ENCODE measurements at places on chromosomes 3 and 15.

- no peak for DNase-seq
Measured at GRCh38 chr15:57962887-57963286, 102.6 kb downstream of the ALDH1A2 start.

GRCh38 chr15:40754574-40754882 is 526 bp downstream of the RMDN3 start:
- DNase-seq = no peak

GRCh38 chr3:139328356-139328755 is 15.5 kb upstream of the MRPS22 start:
- no peak for DNase-seq

DNA sequence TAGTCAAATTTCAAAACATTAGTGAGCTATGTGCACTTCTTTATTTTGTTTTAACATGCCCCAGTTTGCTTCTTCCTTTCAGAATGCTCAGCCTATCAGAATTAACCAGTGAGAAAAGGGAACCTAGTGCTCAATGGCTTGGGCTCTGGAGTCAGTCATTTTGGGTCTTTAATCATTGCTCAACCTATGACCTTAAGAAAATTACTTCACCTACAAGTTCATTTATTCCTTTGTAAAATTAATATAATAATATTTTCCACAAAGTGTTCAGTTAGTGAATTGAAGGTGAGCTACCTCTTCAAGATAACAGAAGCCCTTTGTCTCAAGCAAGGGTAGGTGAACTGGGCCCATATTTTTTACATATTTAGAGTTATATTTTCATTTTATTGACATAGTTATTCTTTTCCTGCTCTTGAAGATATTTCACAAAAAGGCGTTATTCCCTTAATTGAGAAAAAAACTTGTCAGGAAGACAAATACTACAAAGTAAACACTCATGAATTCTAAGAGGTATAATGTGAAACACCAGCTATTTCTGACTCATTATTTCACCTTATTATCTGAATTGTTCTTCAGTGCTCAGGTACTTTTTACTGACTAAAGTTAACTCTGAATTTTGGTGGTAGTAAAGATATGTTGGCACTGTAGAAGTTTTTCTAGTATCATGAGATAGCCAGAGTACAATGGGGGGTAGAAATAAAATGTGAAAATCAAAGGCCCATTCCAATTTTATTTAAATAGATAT is 415.5 kb downstream of the NAALADL2 start:
- no peak for DNase-seq

DNA sequence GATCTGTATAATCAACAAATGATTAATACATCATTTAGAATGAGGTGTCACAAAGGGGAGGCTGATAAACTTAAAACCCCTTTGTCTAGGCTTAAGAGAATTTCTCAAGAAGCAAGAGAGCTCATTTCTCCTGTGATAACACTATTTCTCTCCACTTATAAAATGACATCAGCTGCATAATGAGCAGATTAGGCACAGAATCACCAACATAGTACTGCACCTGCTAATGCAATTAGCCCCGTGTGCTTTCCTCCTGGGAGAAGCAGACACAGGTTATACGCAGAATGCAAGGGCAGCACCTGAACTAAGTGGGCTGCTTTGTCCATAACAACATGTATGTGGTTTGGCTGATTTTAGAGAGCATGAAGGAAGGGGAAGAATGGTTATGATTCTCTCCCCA is 515.3 kb upstream of the CFAP20DC start:
- DNase-seq = no peak

DNA sequence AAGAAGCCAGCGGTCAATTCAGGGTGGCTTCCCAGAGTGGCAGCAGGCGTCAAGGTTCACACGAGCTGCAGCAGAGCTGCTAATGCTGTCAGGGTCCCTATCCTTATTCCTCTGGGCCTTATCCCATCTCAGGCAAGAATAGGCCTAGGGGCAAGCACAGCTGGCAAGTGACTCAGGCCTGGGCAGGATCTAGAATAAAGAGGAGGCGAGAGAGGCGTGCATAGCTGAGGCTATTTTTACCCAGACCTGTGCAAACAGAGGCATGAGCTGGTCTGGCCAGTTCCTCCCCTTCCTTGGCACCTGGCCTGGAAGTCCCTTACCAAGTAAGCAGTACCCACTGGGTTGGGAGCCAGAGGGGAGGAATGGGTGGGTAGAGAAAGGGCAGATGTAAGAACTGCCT is 12.2 kb upstream of the VIPR1 start:
- no peak for DNase-seq

- DNase-seq = no peak
Measured at GRCh38 chr15:57363661-57364060, 12.6 kb upstream of the CGNL1 start.

- no peak for DNase-seq
Measured at GRCh38 chr15:61033319-61033718, 195.8 kb downstream of the RORA start.

GRCh38 chr15:52732551-52732950 is 53.4 kb upstream of the ATOSA start:
- DNase-seq = no peak

DNA sequence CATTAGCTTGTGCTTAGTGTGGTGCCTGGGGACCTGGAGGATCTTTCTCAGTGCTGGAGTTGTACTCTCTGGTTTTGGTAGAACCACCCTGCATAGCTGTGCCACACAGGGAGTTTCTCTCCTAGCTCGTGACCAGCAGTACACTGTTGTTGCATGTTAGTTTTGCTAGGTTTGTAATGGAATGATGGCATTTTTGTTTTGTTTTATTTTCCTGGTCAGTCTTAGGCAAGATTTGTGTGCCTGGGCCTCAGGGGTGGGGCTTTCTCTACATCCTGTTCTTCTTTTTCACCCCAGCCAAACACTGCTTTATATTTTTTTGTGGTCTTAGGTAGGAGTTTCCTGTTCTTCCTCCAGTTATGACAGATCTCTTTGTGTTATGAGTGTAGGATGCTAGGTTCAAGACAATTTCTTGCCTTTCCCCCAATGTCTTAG is 534.5 kb upstream of the KCNMB2 start:
- peak; percentile 48 for DNase-seq

GRCh38 chr3:191047930-191048329 is 151.1 kb upstream of the OSTN start:
- DNase-seq = no peak

DNA sequence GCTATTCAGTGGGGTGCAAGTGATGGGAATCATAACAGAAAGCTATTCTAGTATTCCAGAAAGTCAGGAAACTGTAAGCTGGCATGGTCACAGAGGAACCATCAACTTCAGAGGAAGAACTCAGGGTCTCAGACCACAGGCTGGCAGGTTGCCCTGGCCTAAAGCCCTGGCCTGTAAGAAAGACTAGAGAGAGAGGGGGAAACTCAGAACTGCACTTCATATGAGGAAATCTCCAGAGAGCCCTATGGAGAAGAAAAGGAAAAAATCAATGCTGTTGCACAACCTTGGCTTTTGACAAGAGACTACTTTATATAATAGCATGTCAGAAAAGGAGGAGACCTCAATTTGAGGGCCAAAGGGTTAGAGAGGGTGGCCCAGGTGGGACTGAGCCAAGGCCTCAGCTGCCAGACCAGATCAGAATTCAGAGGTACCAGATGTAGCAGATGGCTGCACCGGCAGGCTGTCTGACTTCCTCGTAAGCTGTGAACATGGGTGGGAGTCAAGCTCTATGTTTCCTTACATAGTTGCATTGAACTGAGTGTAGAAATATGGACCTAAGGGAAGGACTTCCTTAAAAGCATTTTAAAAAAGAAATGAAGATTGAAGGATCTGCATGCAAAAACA is 333.8 kb downstream of the PDCD6IP start:
- no peak for DNase-seq

- DNase-seq = peak; percentile 52
Measured at GRCh38 chr15:69058830-69059556, 44.5 kb downstream of the NOX5 start.

- no peak for DNase-seq
Measured at GRCh38 chr3:22045882-22046281, 294.9 kb upstream of the ZNF385D start.

GRCh38 chr15:66603301-66604179 is 37.7 kb upstream of the LCTL start:
- peak; percentile 44 for DNase-seq

- no peak for DNase-seq
Measured at GRCh38 chr3:61819861-61820260, 258.5 kb downstream of the PTPRG start.

GRCh38 chr15:77654975-77655374 is 22.3 kb upstream of the LINGO1 start:
- DNase-seq = no peak

- no peak for DNase-seq
Measured at GRCh38 chr3:73114711-73115110, 53.3 kb downstream of the EBLN2 start.

GRCh38 chr15:91412138-91412928 is 312.3 kb downstream of the SV2B start:
- DNase-seq = no peak

DNA sequence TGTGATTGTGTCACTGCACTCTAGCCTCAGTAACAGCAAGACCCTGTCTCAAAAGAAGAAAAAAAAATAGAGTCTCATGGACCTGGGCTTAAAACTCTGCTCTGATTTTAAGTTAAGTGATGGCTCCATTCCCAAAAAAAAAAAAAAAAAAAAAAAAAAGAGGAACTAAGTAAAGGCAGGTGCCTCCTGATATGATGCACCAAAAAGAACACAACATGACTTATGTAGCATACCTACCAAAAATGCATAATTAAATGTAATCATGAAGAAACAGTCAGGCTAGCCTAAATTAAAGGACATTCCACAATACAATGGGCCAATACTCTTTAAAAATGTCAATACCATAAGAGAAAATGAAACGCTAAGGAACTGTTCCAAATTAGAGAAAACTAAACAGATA is 5.4 kb upstream of the IREB2 start:
- DNase-seq = no peak

GRCh38 chr3:52144796-52145735 is 9.2 kb downstream of the POC1A start:
- no peak for DNase-seq

GRCh38 chr3:191320316-191320715 is 8.9 kb upstream of the CCDC50 start:
- no peak for DNase-seq

GRCh38 chr3:7657214-7658112 is 796.5 kb downstream of the GRM7 start:
- DNase-seq = no peak

DNA sequence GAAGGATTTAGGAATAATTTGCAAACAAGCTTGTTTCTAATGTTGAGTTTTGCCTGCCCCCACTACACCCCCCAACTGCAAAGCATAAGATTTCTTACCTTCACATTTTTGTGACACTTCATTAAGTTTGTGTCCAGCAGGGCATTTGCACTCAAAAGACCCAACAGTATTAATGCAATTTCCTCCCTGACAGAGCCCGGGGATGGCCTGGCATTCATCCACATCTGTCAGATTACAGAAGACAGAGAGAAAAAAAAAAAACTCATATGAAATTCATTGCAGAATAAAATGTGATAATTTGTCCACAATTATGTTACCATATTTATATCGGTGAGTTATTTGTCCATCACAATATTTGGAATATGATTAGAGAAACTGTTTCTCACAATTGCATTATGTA is 111.5 kb downstream of the FBN1 start:
- DNase-seq = no peak

- DNase-seq = no peak
Measured at GRCh38 chr3:106397006-106397405, 528.2 kb upstream of the CBLB start.

DNA sequence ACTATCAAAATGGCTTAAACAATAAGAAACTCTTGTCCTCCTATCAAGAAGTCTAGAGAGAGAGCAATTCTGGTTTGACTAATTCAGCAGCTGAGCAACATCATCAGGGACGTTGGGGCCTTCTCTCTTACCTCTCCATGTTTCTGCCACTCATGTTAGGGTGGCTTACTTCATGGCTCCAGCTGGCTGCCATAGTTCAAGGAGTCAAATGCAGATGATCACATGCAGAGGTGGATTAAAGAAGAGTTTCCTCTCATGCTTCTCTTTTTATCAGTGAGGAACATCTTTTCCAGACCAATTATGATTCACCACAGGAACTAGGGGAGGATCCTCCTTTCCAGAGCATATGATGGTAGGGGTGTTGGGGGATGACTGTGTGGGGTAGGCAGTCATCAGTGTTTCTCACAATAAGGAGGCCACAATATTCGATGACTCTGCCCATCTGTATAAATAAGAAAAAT is 45.5 kb downstream of the NEK11 start:
- DNase-seq = no peak

GRCh38 chr3:154568064-154568463 is 138.1 kb upstream of the GPR149 start:
- no peak for DNase-seq

- DNase-seq = no peak
Measured at GRCh38 chr15:77527164-77527778, 105.4 kb downstream of the LINGO1 start.

- no peak for DNase-seq
Measured at GRCh38 chr15:80749589-80749988, 29.6 kb upstream of the CEMIP start.

- DNase-seq = no peak
Measured at GRCh38 chr15:43121863-43122262, 11.5 kb upstream of the TMEM62 start.

DNA sequence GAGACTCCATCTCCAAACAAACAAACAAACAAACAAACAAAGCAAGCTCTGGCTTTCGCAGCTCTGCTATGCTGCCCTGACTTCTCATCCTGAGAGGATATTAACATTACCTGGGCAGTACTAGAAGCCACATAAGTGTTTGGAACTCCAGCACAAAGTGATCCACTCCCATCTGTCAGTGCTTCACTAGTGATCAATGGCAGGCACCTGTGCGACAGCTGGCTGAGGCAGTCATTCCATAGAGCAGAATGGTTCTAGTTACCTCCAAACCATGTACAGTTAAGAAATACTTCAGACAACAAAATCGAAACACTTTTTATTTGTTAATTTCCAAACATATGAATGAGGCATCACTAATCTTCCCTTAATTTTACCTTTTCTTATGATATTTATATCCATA is 2.8 kb upstream of the MB21D2 start:
- no peak for DNase-seq

GRCh38 chr3:169615833-169616232 is 47.7 kb downstream of the MECOM start:
- DNase-seq = no peak

GRCh38 chr15:56788359-56788758 is 55.0 kb upstream of the ZNF280D start:
- DNase-seq = no peak

- no peak for DNase-seq
Measured at GRCh38 chr3:134306320-134306719, 55.7 kb upstream of the RYK start.

- DNase-seq = no peak
Measured at GRCh38 chr15:27820232-27820631, 278.9 kb downstream of the OCA2 start.

DNA sequence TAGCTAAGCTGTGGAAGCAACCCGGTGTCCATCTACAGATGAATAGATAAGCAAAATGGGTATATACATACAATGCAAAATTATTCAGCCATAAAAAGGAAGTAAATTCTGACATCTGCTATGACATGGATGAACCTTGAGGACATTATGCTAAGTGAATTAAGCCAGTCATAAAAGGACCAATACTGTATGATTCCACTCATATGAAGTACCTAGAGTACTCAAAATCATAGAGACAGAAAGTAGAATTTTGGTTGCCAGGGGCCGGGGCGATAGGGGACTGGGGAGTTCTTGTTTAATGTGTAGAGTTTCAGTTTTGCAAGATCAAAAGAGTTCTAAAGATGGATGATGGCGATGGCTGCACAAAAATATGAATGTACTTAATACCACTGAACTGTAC is 10.3 kb downstream of the EID1 start:
- DNase-seq = peak; percentile 73

- no peak for DNase-seq
Measured at GRCh38 chr3:116155841-116156240, 289.4 kb downstream of the LSAMP start.
